ENCODE measurements at places on chromosomes 3 and 15.

DNA sequence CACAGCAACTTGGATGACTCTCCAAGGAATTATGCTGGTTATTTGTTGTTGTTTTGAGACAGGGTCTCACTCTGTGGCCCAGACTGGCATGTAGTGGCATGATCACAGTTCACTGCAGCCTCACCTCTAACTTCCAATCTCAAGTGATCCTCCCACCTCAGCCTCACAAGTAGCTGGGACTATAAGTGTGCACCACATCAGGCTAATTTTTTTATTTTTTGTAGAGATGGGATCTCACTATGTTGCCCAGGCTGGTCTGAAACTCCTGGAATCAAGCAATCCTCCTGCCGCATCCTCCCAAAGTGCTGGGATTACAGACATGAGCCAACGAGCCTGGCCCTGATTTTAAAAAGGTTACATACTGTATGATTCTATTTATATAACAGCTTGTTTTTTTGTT, 63.0 kb downstream of the RBPMS2 start:
- no peak for DNase-seq

GRCh38 chr15:92074101-92074500, 220.6 kb downstream of the SLCO3A1 start:
- no peak for DNase-seq

DNA sequence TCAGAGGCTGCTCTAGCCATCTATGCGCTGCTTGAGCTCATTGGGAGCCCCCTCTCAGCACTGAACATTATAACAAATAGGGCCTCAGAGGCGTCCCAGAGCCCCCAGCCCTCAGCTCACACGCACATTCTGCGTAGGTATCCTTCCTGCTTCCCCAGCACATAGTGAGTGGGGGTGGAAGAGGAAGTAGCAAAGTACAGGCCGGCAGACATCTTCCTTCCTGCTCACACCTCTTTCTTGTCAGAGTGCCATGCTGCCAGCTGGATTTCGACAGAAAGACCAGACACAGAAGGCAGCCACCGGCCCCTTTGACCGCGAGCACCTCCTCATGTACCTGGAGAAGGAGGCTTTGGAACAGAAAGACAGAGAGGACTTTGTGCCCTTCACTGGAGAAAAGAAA, 16.6 kb downstream of the TMOD2 start:
- no peak for DNase-seq

- DNase-seq: peak; percentile 56
Observed at GRCh38 chr15:45199136-45199810, 11.5 kb upstream of the SHF start.

DNA sequence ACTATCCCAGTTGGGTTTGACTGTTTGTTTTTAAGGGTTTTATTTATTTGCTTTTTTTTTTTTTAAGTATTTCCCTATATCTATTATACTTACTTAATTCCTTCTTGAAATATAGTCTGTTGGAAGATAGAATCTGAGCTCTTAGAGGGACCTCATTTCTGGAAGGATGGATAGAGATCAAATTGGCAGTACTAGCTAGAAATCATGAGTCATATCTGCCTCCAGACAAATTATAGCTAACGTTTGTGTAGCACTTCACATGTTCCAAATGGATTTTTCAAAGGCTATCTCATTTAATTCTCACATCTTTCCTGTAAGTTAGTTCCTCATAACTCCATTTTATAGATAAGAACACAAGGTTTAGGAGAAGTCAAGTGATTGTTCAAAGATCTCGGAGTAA, 384.7 kb downstream of the ZIC1 start:
- DNase-seq: peak; percentile 43

DNA sequence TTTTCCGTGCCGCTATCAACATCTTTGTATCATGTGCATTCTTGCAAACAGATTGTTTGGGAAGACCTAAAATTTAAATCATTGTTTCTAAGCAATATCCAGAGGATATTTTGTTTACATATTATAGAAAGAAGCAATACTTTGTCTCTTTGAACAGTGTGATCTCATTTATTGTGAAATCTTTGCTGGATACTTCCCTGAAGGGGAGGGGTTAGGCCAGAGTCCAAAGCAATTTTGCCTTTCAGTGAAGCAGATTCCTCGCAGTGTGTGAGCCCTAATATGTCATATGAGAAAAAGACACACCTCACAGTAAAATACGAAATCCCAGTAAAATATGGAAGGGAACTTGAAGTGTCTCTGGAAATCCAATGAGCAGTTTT, 158.7 kb upstream of the SLCO3A1 start:
- peak; percentile 92 for DNase-seq

DNA sequence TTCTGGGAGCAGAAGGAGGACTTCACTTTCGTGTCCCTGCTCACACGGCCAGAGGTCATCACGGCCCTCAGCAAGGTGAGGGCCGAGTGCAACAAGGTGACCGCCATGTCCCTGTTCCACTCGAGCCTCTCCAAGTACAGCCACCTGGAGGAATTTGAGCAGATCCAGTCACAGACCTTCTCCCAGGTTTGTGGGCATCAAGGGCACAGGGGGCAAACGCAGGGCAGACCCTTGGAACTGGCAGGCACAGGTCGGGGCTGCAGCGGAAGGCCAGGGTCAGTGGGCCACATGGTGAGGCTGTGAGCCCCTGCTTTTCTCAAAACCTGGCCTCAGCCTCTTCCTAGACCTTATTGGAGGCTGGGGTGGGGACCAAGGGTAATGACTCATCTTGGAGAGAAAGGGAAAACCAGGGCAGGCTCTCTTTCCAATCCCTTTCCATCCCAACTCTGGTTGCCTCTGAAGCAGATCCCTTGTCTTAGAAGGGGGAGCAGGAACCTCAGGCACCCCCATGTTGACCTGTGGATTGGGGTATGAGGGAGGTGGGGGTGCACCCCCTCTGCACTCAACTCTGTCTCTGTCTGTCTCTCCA, 29.5 kb downstream of the DNAH1 start:
- DNase-seq: no peak

DNA sequence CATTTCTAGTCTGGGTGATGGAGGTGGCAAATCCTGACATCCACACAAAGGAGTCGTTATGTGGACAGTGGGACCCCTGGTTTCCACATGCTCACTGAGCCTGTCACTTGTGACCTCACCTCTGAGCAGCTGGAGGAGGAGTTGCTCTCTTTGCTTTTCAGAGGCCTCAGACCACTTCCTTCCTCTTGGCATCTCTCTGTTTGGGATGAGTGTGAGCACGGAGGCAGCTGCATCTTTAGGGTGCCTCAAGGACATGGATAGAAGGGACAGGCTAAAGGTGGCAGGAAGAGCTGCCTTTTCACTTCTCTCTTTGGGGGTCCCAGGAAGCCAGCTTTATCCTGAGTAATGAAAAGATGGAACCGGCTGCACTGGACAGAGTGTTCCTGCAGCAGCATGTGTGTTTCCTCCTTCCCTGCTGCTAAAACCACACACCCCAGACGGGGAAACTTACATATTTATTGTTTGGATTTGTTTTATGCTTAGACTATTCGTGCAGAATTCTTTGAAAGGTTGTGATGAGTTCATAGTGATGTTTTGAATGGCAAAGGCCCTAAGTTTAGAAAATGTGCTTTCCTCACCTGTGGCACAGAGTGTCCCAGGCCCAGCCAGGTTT, 31.8 kb downstream of the GPR171 start:
- no peak for DNase-seq
